ENCODE measurements at places on chromosomes 5 and 9.

- no peak for DNase-seq
Measured at GRCh38 chr5:178326374-178326715, 93.7 kb upstream of the PHYKPL start.

GRCh38 chr9:68653141-68653595 is 51.9 kb upstream of the PIP5K1B start:
- no peak for DNase-seq

- DNase-seq, result no peak
Measured at GRCh38 chr5:73129143-73129542, 8.8 kb downstream of the TMEM171 start.

- DNase-seq, result no peak
Measured at GRCh38 chr9:13383216-13383615, 103.7 kb upstream of the MPDZ start.

All from astrocyte of the spinal cord (primary cell).